Left lung (tissue), 14 donors: ENCODE measurements at places on chromosomes 12 and 14.

DNA sequence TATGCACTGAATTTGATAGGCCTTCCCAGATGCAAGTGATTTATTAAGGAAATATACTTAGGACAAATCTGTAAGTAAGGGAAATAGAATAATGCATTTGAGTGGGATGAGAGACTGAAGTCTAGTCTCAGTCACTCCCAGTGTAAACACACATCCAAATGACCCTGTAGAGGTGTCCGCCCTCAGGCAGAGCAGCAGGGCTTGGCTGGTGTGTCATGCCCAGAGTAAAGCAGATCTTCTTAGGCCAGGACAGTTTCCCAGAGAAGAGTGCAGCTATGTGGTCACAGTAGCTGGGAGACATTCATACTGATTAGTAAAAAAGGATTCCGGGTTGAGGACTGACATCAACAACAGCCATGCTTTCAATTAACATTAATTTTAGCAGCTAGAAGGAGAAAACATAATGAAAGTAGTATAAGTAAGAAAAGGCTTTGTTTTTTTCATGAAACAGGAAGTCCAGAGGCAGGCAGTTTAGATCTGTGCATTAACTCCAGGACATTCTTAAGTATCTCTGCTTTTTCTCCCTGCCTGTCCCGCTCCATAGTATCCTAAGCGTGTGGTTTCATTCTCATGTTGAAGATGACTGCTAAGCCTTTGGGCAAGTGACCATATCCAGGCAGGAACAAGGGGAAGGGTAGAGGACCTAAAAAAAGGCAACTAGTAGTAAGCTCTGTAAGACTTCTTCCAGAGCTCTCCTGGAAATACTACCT lies 35.7 kb downstream of the CNTN1 start:
- DNase-seq: no peak

DNA sequence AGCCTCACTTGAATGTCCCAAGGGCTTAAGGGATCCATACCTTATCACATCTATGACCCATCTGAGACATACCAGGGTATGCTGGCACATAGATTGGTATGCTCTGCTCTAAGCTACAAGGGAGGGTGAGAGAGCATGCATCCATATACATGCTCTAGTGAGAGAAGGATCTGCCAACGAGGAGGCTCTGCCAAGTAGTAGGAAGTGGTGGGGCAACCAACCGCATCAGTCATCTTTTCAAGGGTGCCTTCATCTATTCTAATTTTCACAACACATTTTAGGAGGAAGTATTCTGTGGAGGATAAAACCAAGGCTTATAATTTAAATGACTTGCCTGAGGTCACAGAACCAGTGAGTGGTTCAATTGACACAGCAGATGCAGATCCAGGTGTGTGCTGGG lies 6.6 kb upstream of the PPM1A start:
- no peak for DNase-seq

GRCh38 chr14:92578511-92578910 lies 64.9 kb downstream of the RIN3 start:
- no peak for DNase-seq

GRCh38 chr12:124508381-124509079 lies 58.9 kb downstream of the NCOR2 start:
- DNase-seq: no peak

DNA sequence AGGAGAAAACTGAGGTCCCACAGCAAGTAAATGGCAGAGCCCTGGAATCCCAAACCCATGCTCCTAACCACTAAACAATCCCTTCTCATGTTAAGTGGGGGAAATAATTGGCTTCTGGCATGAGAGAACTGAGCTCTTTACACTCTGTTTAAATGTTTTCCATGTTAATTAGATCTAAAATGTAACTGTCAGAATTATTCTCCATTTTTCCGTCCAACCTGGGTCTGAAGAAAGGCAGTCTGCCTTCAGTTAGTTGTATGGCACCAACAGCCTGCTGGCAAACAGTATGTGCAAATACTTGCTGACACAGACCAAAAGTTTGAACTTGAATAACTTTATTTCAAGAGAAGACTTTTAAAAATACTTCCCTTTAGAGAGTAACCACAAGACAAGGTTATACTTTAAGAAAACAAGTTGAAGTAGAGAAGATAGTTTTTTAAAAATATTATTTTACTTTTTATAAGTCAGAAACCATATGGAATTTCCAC lies 59.7 kb downstream of the E2F7 start:
- no peak for DNase-seq

GRCh38 chr14:38762426-38762825 lies 340.6 kb downstream of the SEC23A start:
- DNase-seq: no peak

DNA sequence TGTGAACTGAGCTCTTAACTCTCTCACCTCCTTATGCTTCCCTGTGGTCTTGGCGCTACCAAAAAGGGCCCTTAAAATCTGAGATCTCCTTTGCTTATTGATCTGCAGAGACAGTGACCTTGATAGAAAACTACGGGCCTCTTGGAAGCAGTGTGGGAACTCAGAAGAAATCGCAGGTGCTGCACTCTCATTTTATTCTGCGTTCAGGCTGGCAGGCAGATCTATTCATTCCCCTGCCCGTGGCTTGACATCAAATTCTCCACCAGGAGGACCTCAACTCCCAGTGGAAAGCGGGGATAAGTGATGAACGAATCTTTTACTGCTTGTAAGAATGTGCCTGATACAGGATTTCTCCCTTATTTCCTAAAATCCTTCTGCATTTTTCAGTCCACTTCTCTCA lies 143.2 kb upstream of the SEL1L start:
- DNase-seq: no peak

DNA sequence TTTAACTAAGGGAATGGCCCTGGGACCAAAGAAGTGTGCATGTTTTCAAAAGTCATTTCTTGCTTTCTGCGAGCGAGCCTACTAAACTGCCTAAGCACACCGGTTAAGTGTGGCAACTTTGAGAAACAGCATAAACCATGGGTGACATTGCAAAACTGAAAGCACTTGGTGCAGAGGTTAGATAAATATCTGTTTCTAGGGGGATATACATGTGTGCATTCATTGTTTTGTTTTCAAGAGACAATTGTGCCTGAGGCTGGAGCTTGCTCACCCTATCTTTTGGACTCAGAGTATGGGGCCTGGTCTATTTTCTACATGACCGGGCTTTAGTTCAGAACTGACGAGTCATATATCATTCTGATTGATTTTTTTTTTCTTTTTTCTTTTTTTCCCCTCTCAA lies 923.4 kb downstream of the NRXN3 start:
- DNase-seq: no peak

- no peak for DNase-seq
Observed at GRCh38 chr14:76329951-76330350, 46.0 kb upstream of the ESRRB start.
